ENCODE measurements at places on chromosomes 13 and 19. TPM values are rescaled to one million over a fixed set of nuclear protein-coding genes. Genes with fewer than 3 reads are reported as not detected.

DNA sequence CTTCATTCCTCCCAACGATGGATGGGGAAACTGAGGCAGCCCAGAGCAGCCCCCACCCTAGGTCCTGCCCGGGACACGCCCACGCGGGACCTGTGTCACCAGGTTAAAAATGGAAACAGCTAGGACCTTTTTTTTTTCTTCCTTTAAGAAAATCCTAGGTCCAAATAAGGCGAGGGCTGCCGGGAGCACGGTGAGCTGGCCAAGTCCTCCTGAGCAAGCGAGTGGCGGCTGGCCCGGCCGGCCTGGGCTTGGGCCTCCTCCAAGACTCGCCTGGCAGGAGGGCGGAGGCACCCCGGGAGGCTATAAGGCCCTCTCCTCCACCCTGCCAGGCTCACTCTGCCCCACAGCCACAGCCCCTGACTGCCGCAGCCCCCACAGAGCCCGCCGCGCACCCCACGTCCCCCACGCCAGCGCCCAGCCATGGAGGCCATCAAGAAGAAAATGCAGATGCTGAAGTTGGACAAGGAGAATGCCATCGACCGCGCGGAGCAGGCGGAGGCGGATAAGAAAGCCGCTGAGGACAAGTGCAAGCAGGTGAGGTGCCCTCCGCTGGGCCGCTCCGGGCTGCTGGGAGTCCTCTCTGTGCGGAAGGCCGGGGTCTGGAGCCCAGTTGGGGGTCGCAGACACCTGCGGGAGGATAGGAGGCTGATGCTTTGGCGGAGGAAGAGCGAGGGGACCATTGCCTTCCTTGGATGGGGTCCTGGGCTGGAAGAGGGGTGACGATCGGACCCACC is 8.9 kb upstream of the TPM4 start:
- no peaks in the 10 kb centered on the region for H3K36me3 ChIP-seq
- no peaks in the 10 kb centered on the region for H3K27me3 ChIP-seq
- H3K4me1 ChIP-seq = peaks cover 25% of the 10 kb centered on the region
- H3K4me3 ChIP-seq = no peak overlapping the region
- H3K27ac ChIP-seq = no peak overlapping the region

DNA sequence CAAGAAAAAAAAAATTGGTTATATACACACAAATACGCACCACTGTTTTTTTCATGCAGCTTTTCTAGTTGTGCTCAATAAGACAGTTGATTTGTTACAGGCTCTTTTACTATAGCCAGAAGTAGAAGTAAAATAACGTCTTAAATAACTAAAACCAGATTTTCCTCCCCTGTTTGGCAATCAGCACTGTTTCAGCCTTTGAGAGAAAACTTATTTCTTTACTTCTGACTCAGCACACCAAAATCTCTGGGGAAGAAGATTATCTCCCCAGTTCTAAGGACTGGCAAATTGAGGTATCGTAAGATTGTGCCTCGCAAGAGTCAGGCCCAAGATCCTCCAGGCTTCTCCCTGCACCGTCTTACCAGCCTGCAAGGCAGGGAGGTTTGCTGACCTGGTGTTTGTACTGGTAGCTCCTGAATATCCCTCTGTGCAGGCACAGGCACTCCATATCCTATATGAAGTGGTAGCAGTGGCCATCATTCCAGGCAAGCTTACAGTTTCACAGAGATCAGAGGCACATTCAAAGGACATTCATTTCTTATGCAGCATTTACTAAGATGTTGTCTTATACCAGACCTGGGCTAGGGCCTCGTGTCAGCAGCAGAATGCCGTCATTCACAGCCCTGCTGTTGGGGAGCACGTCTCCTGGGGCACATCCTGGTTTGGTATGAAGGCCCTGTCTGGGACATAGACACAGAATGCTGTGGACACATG is 268.2 kb downstream of the ZNF536 start:
- no peak for DNase-seq
- no peaks in the 10 kb centered on the region for H3K4me1 ChIP-seq
- H3K27ac ChIP-seq = no peak overlapping the region

DNA sequence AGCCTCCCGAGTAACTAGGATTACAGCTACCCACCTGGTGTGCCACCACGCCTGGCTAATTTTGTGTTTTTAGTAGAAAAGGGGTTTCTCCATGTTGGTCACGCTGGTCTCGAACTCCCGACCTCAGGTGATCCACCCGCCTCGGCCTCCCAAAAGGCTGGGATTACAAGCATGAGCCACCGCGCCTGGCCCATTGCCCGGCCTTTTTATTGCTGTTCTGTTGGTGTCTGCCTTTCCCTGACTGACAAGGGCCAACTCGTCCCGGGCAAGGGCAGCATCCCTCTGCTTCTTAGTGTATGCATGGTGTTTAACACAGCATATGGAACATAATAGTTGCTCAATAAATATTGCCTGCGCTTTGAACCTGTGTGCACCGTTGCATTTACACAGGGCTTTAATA is 6.2 kb upstream of the RETN start:
- H3K4me1 ChIP-seq = peaks cover 5% of the 10 kb centered on the region
- DNase-seq = no peak

DNA sequence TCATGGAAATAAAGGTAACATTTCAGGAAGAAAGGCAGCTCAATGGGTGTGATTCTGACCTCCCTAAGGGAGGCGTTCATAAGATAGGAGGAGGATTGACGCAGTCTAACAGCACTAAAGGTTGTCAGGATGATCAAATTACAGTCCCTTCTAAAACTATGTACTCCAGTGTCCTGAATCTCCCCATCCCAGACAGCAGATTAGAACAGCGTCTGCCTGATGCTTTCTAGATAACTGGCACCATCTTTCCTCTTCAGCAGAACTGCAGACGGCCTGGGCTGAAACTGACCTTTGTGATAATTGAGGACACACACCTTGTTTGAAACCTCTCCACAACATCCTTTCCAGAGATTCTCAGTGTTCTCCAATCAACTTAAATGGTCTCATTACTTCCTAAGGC is 25.5 kb upstream of the SACS start:
- DNase-seq = no peak
- no peaks in the 10 kb centered on the region for H3K36me3 ChIP-seq
- H3K27me3 ChIP-seq = peaks cover 12% of the 10 kb centered on the region
- H3K4me3 ChIP-seq = no peak overlapping the region
- no peaks in the 10 kb centered on the region for H3K4me1 ChIP-seq
- no peak overlapping the region for H3K27ac ChIP-seq

GRCh38 chr13:24176351-24177101 is 16.0 kb downstream of the SPATA13 start:
- peaks cover 22% of the 10 kb centered on the region for H3K4me1 ChIP-seq
- peaks cover 5% of the 10 kb centered on the region for H3K36me3 ChIP-seq
- no peak overlapping the region for H3K4me3 ChIP-seq
- DNase-seq = no peak
- no peaks in the 10 kb centered on the region for H3K27me3 ChIP-seq

- DNase-seq = no peak
- H3K36me3 ChIP-seq = no peaks in the 10 kb centered on the region
- no peak overlapping the region for H3K27ac ChIP-seq
Observed at GRCh38 chr13:85314686-85315085, 484.5 kb downstream of the SLITRK6 start.

Gene LRRC63
- total RNA-seq = 0.26 TPM

Gene MAP2K2
- total RNA-seq = 125 TPM
